ENCODE measurements at places on chromosomes 4 and X.
A peak's percentile ranks its signal among the peaks of the same experiment; 100 is the strongest.

DNA sequence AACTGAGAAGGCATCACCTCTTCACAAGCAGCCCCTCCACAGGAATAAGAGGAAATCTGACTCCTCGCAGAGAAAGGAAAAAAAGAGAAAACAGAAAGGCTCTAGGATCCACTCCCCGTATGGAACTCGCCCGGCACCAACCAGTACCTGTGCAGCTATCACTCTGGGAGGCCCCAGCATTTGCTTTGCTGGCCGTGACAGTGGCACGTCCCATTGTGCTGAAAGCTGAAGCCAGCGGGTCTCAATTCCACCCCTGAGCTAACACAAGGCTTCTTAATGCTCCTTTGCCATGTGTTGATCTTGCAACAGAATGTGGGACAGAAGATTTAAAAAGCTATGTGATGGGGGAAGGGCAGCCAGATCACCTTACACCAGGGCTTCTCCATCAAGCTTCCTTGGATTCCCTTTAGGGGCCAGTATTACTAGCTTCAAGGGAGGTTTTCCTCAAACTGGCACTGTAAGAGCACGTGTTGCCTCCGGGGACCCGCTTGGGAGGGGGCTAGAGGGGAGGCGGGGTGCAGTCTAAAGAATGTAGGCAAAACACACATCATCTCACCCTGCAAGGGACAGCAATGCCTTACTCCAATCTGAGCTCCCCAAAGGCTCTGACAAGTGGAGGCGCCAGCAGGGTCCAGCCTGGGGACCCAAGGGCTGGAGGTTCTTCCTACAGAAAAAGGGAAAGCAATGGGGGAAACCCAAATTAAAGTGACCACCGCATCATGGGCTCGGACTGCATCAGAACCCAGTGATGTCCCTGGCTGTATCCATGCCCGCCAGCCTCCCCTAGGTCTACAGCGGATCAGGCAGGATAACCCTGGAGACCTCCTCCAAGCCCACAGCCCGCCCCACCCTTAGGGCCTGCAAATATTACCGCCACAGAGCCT is 1.2 kb downstream of the USP46 start:
- peak; percentile 60 for DNase-seq

- DNase-seq: no peak
Observed at GRCh38 chr4:180372691-180373090, 1870.5 kb upstream of the TENM3 start.

GRCh38 chrX:112731793-112732192 is 52.1 kb upstream of the LHFPL1 start:
- DNase-seq: peak; percentile 4

- no peak for DNase-seq
Observed at GRCh38 chrX:139680356-139680755, 27.6 kb downstream of the MCF2 start.

GRCh38 chrX:16222151-16222550 is 54.9 kb downstream of the MAGEB17 start:
- peak; percentile 3 for DNase-seq

- no peak for DNase-seq
Observed at GRCh38 chr4:123419885-123420755, 23.5 kb downstream of the SPRY1 start.

DNA sequence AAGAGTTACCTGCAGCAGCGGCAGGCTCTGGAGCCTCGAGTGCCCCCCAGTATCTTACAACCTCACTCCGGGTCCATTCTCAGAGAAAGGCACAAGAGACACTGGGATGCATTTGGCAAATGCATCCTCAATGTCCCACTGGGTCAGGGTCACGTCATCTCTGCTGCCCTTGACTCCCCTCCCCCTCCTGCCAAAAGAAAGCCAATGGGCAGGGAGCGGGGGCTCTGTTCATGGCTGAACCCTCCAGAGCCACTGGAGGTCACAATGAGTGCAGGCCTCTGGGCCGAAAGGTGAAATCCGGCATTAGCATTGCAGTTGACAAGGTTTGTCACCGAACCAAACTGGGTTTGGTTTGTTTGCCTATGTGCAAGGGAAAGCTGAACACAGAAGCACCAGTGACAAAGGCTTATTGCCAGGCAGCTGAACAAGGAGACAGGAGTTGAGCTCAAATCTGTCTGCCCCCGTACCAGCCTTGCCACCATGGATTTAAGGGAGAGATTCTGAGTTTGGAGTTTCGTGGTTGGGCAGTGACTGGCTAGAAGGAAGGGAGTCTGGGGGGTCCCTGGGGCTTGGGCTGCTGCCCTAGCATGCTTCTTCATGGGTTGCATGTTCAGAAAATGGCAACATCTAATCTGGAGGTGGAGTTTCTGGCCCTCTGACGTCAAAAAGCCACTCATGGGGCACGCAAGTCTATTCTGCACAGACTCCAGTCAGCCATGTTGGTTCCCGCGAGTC is 64.3 kb downstream of the HTRA3 start:
- no peak for DNase-seq

DNA sequence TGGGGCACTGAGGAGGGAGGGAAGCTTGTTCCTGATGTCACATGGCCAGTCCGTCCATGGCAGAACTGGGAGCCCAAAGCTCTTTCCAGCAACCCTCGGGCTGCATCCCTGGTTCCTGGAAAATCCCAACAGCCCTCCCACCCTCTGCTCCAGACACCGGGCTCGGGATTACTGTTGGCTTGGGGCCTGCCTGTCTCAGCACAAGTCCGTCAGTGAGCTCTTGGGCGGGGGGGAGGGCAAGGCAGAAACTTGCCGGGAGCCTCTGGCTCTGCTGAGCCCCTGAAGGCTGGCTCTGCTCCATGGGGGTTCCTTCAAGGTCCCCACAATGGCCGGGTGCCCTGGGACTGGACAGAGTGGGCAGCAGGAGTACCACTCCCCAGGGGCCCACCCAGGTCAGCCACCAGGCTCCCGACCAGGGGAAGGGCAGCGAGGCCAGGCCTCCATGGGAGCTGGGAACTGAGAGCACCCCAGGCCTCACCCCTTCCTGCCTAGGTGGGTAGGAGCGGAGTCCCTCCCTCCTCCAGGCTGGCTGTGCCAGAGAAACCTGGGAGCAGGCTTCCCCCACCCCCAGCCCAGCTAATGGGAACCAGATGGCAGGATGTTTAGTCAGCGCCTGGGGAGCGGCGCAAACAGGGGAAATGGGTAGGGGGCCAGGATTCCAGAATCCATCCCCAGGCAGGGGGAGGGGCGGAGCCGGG is 6.4 kb upstream of the HAUS7 start:
- peak; percentile 57 for DNase-seq

DNA sequence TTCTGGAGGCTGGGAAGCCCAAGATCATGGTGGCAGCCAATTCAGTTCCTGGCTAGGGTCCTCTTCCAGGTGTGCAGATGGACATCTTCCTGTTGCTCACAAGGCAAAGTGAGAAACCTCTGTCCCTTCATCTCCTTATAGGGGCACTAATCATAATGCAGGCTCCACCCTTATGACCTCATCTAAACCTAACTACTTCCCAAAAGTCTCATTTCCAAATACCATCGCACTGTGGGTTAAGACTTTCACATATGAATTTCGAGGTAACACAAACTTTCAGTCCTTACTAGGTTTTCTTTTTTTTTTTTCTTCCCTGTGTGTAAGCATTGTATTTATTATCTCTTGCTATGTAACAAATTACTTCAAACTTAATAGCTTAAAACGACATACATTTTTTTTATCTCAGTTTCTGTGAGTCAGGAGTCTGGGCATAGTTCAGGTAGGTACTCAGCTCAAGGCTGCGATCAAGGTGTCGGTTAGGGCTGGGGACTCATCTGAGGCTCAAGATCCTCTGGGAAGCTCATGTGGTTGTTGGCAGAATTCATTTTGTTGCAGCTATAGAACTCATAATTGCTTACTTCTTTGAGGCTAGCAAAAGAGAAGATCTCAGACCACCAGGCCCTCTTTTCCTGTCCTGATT is 204.7 kb upstream of the STK26 start:
- no peak for DNase-seq

DNA sequence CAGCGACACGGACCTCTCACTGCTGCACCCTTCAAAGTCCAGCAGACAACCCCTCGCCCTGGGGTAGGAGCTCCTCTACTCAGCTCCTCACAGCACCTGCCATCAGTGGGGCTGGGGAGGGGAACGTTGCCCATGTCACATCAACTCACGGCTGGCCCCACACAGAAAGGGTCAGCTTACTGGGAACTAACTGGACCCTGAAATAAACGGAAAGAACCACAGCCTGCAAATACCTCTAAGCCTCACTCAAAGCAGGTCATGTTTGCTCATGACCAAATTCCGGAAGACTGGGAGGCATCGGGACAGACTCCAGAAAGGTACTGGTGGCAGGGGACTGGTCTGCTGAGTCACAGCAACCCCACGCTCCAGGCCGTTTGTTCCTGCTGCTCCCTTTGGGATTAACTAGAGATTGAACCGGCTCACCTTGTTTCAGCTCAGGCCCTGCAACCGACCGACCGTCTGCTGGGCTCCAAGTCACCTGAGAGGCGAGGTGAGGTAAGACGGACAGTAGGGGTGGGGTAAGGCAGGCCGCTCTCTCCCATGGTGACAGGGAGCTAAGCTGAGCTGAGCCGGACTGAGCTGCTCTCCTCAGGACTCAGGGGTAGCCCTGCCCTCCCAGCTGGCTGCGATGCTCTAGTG is 5.6 kb downstream of the G6PD start:
- DNase-seq: no peak

- peak; percentile 65 for DNase-seq
Observed at GRCh38 chrX:31038575-31039326, 33.1 kb downstream of the FTHL17 start.

- peak; percentile 77 for DNase-seq
Observed at GRCh38 chr4:87465739-87466366, 43.5 kb downstream of the NUDT9 start.

- no peak for DNase-seq
Observed at GRCh38 chr4:62407534-62407933, 1207.4 kb downstream of the ADGRL3 start.

DNA sequence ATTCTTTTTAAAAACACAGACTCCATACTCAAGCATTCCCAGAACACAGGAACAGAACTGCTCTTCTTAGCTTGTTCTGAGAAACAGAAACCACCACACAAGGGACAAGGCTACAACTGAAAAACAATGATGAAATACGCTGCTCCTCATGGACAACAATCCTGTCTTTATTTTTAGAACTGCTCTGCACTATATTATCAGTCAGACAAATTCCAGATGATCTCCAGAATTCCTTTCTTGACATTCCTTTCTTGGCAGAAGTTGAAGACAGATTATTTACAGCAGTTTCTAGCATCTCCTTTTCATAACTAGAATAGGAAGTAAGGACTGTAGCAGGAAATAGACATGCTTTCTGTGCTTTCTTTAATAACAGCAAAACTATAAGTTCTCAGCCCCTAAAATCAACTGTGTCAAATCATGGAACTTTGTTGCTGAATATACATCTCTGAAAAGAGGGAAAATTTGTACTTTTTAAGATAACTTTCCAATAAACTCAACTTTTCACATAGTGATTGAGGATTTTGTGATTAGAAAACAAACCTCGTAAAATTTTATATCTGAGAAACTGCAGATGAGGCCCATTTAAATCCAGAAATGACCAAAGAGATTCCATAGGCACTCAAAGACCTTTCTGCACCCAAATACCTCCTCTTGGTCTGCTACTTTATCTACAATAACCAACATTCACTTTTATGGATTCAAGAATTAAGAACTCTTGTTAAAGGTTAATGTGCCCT is 35.9 kb downstream of the ANTXR2 start:
- DNase-seq: peak; percentile 96

DNA sequence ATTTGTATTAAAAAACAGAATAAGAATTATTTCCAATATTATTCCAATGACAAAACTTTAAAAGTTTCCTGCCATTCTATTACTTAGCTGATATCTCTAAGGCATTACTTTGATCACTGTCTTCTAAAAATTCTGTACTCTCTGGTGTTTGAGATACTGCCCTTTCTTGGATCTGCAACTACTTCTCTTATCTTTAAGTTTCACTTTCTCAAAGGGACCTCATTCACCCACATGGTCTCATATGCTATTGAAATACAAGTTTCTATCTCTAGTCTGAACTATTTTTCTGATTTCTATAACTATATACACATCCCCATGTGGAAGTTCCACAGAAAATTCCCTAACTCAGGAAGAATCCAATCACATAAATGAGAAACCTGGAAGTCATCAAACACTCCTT is 22.2 kb downstream of the TMPRSS11E start:
- no peak for DNase-seq

DNA sequence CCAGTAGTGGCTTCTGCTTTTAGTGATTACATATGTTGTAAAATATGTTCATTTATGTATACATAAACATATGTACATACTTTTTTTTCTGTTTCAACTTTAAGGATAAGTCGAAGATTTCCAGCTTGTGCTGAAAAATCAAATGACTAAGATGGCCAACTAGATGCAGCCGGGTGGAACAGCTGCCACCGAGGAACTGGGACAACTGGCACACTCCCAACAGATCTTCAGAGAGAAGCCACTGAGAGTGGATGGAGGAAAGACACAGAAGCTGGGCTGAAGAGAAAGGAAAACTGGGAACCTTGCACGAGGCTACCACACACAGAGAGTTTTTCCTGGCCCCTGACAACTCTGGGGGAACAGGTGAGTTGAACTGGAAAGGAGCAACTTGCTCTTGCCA is 207.5 kb downstream of the FAM47B start:
- no peak for DNase-seq

DNA sequence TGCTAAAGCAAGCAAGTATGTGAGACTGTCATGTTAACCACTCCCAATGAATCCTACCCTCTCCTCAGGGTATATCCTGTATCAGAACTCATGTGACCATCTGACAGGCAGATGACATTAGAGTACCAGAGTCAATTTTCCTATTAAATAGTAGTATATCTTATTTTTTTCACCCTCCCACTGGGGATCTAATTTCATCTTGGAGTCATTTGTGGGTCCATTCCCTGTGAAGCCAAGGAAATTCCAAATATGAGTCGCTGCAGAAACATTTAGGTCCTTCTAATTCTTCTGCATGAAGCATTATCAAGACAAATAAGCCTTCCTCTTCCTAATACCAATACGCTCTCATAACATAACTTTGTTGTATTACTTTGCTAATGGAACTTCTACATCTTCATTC is 52.2 kb upstream of the BLTP1 start:
- DNase-seq: peak; percentile 7

GRCh38 chrX:73766431-73766795 is 203.4 kb downstream of the CHIC1 start:
- DNase-seq: no peak

- no peak for DNase-seq
Observed at GRCh38 chrX:16924631-16925480, 21.6 kb upstream of the REPS2 start.

DNA sequence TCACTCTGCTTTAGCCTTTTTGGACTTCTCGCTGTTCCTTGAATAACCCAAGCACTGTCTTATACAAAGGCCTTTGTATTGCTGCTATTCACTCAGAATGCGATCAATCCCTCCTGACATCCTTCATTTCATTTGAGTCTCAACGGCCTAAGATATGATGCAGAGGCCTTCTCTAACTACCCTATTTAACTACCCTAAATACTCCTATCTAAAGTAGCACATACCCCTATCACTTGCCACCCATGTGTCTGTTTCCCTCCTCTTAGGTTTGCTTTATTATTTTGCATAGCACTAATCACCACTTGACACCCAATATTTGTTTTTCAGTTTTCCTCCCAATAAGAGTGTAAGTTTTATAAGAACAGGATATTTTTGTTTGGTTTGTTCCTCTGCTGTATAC is 42.3 kb upstream of the ACSL4 start:
- no peak for DNase-seq

GRCh38 chr4:119858176-119858575 is 208.5 kb downstream of the MAD2L1 start:
- DNase-seq: peak; percentile 18

All from cardiac fibroblast (primary cell).